ENCODE measurements at places on chromosomes 6 and 20.

- no peak for DNase-seq
Observed at GRCh38 chr6:25434921-25435320, 155.7 kb downstream of the CARMIL1 start.

- no peak for DNase-seq
Observed at GRCh38 chr6:152859225-152859624, 108.6 kb downstream of the VIP start.

DNA sequence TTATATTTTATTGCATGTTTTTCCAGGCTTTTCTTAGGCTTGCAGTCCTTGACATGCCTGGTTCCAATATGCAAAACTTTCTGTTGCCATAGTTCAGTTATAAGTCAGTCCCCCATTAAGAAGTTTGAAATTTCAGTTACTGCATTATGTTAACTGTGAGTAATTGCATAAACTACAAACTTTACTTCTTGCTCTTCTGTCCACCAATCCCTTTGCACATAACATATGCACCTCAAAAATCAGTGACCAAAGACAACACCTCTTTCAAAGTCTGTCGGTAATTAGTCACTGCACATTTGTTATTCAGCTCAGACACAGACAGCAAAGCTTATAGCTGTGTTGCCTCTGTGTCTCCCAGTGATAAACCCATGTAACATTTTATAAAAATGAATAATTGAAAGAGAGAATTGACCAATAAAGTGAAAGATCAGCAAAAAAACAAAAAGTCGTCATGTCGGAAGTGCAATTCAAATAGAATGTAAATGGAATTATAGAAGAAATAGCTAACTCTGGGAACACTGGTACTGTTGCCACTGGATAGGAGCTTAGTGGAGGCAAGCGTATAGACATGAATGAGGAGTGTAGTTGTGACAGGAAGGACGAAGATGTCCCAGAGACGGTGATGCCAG lies 50.3 kb upstream of the BTBD3 start:
- DNase-seq: peak; percentile 4

DNA sequence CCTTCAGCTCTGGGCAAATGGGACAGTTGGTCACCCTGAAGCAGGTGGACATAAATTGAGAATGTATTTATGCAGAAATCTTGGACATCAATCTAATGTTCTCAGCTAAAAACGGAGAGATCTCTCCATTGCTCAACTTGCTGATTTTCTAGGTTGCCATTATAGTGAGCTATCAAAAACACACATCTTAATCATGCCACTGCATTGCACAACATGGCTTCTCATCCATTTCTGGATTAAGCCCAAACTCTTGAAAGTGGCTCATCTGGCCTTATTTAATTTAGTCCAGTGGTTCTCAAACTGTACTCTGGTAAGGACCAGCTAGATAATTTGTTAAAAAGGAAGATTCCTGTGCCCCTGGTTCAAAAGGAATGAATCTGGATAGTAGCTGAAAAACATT lies 324.9 kb upstream of the CITED2 start:
- peak; percentile 42 for DNase-seq

- no peak for DNase-seq
Observed at GRCh38 chr6:6688951-6689350, 100.4 kb downstream of the LY86 start.

GRCh38 chr6:80962382-80962781 lies 790.1 kb downstream of the TENT5A start:
- DNase-seq: no peak
